ENCODE measurements at places on chromosomes 4 and X.

GRCh38 chr4:47406408-47406807, 57.1 kb downstream of the COMMD8 start:
- no peak for DNase-seq

- no peak for DNase-seq
Observed at GRCh38 chr4:73859614-73860088, 6.6 kb downstream of the PF4V1 start.

DNA sequence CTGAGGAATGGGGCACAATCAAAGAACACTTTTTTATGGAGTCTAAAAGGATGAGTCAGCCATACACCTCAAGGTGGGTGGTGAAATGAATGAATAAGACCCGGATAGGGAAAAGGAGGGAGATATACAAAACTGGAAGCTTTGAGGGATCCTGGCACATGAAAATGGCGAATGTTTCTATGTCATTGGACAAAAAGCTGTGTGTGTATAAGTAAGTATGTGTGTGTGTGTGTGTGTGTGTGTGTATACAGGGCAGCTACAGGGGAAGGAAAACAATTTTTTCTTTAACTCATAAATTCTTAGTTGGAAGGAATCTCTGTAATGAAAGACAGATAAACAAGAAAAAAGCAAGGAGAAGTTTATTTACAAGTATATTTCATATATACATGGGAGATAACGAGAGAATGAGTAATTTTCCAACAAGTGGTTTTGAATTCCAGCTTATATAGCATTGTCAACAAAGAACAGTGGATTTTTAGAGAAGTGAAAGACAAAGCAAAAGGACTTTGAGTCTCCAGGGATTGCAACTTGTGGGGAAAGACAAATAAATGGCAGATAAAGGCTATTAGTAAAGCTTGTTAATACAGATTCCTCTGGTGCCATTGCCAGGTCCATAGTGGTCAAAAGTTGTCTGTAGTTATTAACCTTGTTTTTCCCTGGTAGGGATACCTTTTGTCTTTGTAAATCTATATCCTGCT, 99.7 kb downstream of the MMRN1 start:
- DNase-seq, result no peak

DNA sequence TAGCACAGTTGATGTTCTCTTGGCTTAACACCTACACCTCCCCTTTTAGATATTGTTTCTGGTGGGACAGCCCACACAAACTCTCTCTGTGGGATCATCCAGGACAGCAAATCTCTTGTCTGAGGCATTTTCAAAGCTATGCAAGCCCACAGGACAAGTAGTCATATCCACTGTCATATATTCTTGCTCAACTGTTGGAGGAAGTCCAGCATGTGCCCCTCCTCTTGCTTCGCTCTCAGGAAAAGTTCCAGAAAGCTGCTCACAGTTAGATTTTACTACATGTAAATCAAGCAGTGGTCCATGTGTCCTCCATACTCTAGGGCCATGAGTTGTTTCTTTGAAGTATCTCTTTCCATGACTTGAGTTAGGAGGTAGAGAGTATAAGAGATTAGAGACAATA, 260.7 kb downstream of the INPP4B start:
- DNase-seq, result no peak

DNA sequence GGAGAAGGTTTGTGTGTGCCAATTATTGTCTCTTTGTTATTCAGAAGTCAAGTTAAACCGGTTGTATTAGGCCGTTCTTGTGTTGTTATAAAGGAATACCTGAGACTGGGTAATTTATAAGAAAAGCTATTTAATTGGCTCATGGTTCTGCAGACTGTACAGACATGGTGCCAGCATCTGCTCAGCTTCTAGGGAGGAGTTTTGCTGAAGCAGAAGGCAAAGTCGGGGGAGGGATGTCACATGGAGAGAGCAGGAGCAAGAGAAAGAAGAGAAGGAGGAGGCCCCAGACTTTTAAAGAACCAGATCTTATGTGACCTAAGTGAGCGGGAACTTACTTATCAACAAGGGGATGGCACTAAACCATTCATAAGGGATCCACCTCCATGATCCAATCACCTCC, 349.3 kb upstream of the PCDH18 start:
- DNase-seq, result no peak

DNA sequence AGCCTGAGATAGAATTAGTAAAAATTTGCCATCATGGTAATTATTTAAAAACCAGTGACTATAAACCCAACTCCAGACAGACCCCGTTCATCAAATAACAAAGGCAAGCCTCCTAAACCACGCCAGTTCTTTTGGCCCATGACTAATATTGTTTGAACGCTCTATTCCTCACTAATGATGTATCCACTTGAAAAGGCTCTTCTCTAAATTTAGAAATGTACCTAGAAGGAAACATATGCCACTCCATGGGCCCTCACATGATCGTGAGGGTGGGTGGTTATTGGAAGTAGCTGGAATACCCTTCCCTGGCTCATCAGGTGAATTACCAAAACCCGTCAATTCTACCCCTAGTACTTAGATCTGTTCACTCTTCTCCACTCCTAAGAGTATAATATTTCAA, 249.2 kb downstream of the COL25A1 start:
- DNase-seq, result no peak

DNA sequence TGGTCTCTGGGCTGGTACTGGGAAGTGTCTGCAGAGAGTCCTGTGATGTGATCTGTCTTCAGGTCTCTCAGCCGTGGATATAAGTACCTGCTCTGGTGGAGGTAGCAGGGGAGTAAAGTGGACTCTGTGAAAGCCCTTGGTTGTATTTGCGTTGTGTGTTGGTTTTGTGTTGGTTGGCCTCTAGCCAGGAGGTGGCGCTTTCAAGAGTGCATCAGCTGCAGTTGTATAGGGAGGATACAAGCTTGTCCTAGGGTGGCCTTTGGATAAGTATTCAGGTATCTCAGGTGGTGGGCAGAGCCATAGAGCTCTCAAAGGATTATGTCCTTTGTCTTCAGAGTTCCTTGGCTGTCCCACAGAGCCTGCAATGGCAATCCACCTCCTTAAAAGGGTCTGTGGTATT, 111.6 kb downstream of the MAGEB17 start:
- no peak for DNase-seq

- no peak for DNase-seq
Observed at GRCh38 chr4:78561677-78562076, 10.1 kb downstream of the ANXA3 start.

GRCh38 chrX:117196481-117196880, 733.7 kb upstream of the CT83 start:
- no peak for DNase-seq
